ENCODE measurements at places on chromosomes 4 and X.

GRCh38 chr4:41304221-41304620 lies 47.5 kb downstream of the UCHL1 start:
- H3K36me3 ChIP-seq = no peaks in the 10 kb centered on the region
- no peak overlapping the region for H3K27ac ChIP-seq
- no peaks in the 10 kb centered on the region for H3K27me3 ChIP-seq
- no peak overlapping the region for H3K4me3 ChIP-seq
- H3K4me1 ChIP-seq = no peaks in the 10 kb centered on the region

- H3K4me1 ChIP-seq = no peaks in the 10 kb centered on the region
- H3K36me3 ChIP-seq = no peaks in the 10 kb centered on the region
- no peak for DNase-seq
- no peak overlapping the region for H3K4me3 ChIP-seq
These were observed 52.0 kb upstream of the ACSL4 start for GRCh38 chrX:109785053-109785452.

DNA sequence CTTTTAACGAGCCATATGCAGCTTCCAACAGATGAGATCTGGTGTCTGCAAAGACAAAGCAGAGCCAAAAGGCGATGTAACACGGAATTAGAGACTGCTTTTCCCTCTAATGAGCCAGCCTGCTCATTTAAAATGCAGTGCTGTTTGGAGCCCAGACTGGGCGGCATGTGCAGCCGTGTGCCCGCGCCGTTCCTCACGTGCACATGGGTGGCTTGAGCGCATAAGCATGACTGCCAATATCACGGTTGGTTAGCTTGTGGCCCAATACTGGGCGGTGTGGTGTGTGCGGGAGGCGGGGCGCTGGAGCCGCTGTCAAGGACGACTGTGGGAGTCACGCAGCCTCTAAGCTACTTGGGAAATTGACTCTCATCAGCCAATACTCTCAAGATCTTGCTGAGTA lies 87.0 kb upstream of the SCOC start:
- no peaks in the 10 kb centered on the region for H3K4me1 ChIP-seq
- H3K27ac ChIP-seq = no peak overlapping the region
- no peak for DNase-seq
- H3K27me3 ChIP-seq = no peaks in the 10 kb centered on the region
- H3K36me3 ChIP-seq = no peaks in the 10 kb centered on the region
- no peak overlapping the region for H3K4me3 ChIP-seq

- H3K27me3 ChIP-seq = no peaks in the 10 kb centered on the region
- H3K36me3 ChIP-seq = no peaks in the 10 kb centered on the region
- no peak overlapping the region for H3K27ac ChIP-seq
- DNase-seq = no peak
- H3K4me1 ChIP-seq = no peaks in the 10 kb centered on the region
These were observed 41.8 kb downstream of the GASK1B start for GRCh38 chr4:158131027-158131426.

- H3K4me1 ChIP-seq = no peaks in the 10 kb centered on the region
- H3K27ac ChIP-seq = no peak overlapping the region
- H3K36me3 ChIP-seq = no peaks in the 10 kb centered on the region
- no peak overlapping the region for H3K4me3 ChIP-seq
- DNase-seq = no peak
These were observed 17.4 kb downstream of the ARHGEF38 start for GRCh38 chr4:105569866-105570236.

DNA sequence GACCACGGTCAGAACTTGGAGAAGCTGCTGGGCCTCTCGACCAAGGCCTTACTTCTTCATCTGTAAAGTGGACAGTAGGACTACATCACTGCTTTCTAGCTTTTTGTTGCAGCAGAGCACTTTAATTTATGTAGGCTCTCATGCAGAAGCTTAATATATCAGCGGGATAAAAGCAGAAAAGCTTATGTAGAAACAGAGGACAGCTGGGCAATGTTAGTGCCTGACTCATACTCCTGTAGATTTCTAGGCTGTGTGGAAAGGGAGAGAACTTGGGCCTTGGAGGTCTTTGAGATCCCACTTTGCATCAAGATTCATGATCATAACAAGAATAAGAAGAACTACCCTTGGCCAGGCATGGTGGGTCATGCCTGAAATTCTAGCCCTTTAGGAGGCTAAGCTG lies 91.2 kb downstream of the ARHGAP10 start:
- H3K4me3 ChIP-seq = no peak overlapping the region
- DNase-seq = no peak
- H3K36me3 ChIP-seq = peaks cover 5% of the 10 kb centered on the region
- H3K27me3 ChIP-seq = no peaks in the 10 kb centered on the region

DNA sequence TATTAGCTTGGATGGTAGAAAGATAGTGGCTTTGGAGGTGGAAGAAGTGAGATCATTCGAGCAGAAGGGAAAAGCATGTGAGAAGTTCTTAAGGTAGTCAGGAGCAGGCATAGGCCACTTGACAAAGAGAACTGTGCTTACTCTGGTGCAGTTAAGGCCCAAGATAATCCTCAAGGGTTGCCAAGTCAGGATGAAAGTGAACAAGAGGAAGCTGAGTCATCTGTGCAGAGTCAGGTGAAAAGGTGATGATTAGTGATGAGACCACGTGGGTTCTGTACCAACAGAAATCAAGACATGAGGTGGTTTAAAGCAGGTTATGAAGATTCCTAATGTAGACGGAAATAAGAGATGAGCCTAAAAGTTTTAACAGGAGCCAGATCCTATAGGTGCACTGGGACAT lies 369.8 kb downstream of the DTHD1 start:
- H3K27ac ChIP-seq = no peak overlapping the region
- no peaks in the 10 kb centered on the region for H3K4me1 ChIP-seq
- DNase-seq = no peak
- H3K36me3 ChIP-seq = no peaks in the 10 kb centered on the region
- no peaks in the 10 kb centered on the region for H3K27me3 ChIP-seq

DNA sequence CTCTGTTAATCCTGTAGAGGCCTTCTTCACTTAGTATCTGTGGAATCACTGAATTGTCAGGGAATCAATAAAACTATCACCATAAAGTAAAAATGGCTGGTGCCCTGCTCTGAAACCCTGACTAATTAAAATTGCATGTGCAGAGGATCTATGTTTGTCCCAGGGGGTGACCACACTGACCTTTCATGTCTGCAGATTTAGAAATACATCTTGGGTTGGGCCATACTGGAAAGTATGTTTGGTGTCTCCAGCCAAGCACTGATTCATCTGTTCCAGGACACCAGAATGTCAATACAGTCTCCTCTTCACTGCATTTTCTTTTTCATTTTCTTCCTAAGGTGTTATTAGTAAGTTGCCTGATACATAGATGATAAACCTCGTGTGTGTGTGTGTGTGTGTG lies 490.9 kb upstream of the INTU start:
- no peaks in the 10 kb centered on the region for H3K27me3 ChIP-seq
- no peak overlapping the region for H3K4me3 ChIP-seq
- no peak for DNase-seq
- H3K4me1 ChIP-seq = no peaks in the 10 kb centered on the region
- no peak overlapping the region for H3K27ac ChIP-seq

DNA sequence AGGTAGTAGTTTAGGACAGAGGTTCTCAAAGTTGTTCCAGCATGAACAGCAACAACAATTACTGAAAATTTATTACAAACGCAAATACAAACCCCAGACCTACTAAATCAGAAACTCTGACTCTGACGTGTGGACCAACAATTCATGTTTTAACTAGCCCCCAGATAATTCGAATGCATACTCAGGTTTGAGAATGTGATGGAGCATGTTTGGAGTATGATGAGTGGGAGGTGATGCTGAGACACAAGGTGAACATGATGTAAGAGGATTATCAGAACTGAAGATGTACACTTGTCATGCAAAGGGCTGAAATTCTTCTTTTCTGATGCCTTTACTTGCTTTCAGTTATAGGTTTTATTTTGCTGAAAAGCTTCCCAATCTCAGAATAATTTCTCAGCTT lies 323.0 kb downstream of the INPP4B start:
- no peaks in the 10 kb centered on the region for H3K27me3 ChIP-seq
- no peak for DNase-seq
- no peaks in the 10 kb centered on the region for H3K4me1 ChIP-seq
- H3K36me3 ChIP-seq = no peaks in the 10 kb centered on the region
- no peak overlapping the region for H3K4me3 ChIP-seq

- H3K27ac ChIP-seq = no peak overlapping the region
- no peaks in the 10 kb centered on the region for H3K4me1 ChIP-seq
- no peak overlapping the region for H3K4me3 ChIP-seq
These were observed 49.0 kb upstream of the TRPC3 start for GRCh38 chr4:122000849-122001248.

DNA sequence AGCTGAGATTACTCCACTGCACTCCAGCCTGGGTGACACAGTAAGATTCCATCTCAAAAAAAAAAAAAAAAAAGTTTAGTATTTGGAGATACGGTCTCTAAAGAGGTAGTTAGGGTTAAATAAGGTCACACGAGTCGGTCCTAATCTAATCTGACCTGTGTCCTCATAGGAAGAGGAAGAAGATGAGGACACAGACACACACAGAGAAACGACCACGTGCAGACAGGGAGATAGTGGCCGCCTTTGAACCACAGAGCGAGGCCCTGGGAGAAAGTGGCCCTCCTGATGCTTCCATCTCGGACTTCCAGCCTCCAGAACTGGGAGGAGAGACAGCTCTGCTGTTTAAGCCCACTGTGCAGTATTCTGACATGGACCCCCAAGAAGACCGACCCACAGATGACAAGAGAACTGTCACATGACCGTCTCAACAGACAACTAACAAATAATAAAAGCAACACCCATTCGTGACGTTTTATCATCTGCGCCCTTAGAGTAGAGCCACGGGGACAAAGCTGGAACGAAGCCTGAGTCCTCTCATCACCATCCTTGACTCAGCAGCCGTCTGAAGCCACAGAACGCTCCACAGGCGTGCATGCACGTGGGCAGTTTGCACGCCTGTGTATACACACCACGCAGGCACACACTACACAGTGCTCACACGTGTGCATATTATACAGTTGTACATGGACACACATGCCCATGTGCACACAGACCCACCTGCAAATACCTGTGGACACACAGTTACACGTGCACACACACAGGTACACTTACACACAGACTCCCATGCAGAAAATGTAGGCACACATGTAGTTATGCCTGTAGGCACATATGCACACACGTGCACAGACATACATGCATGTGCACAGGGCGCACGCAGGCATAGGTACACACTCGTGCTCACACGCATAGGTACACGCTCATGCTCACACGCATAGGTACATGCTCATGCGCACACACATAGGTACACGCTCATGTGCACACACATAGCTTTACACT lies 51.7 kb downstream of the FAM53A start:
- H3K4me1 ChIP-seq = no peaks in the 10 kb centered on the region
- no peak overlapping the region for H3K4me3 ChIP-seq
- H3K27me3 ChIP-seq = no peaks in the 10 kb centered on the region
- DNase-seq = no peak
- H3K36me3 ChIP-seq = no peaks in the 10 kb centered on the region

DNA sequence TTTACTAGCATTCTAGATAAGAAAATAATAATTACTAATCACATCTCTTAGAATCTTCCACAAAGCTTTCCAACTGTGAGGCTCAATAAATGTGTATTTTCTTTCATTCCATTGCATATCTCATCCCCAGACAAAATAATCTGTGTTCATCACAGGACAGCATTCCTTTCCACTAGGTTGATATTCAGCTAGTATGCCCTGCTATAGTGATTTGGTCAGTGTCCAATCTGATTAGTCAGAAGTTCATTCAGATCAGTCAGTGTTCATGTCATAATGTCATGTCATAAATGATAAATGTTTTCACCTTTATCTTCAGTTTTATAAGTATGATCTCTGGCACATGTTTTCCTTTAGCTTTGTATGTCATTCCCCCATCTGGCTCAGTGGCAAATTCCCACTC lies 611.4 kb downstream of the KCTD8 start:
- H3K4me1 ChIP-seq = no peaks in the 10 kb centered on the region
- no peaks in the 10 kb centered on the region for H3K27me3 ChIP-seq
- no peaks in the 10 kb centered on the region for H3K36me3 ChIP-seq
- no peak overlapping the region for H3K4me3 ChIP-seq
- DNase-seq = no peak

- H3K4me3 ChIP-seq = peak overlapping the region; percentile 46
- peak; percentile 53 for DNase-seq
- H3K27ac ChIP-seq = peak overlapping the region; percentile 60
- no peaks in the 10 kb centered on the region for H3K4me1 ChIP-seq
- H3K27me3 ChIP-seq = no peaks in the 10 kb centered on the region
These were observed 723 bp downstream of the MORC4 start for GRCh38 chrX:106999002-106999975.

DNA sequence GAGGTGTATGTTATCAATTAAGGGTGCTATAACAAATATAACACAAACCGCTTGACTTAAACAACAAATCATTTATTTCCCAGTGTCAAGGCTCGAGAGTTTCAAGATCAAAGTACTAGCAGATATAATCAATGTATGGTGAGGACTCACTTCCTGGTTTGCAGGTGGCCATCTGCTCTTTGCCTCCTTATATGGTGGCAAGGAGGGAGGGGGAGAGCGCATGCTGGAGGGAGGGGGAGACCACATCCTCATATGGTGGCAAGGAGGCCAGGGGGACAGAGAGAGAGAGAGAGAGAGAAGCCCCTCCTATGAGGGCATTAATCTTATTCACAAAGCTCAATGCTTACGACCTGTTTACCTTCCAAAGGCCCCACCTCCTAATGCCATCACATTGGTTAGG lies 372.3 kb upstream of the SPOCK3 start:
- DNase-seq = no peak
- H3K36me3 ChIP-seq = no peaks in the 10 kb centered on the region
- H3K27ac ChIP-seq = no peak overlapping the region
- no peaks in the 10 kb centered on the region for H3K4me1 ChIP-seq
- H3K27me3 ChIP-seq = no peaks in the 10 kb centered on the region

DNA sequence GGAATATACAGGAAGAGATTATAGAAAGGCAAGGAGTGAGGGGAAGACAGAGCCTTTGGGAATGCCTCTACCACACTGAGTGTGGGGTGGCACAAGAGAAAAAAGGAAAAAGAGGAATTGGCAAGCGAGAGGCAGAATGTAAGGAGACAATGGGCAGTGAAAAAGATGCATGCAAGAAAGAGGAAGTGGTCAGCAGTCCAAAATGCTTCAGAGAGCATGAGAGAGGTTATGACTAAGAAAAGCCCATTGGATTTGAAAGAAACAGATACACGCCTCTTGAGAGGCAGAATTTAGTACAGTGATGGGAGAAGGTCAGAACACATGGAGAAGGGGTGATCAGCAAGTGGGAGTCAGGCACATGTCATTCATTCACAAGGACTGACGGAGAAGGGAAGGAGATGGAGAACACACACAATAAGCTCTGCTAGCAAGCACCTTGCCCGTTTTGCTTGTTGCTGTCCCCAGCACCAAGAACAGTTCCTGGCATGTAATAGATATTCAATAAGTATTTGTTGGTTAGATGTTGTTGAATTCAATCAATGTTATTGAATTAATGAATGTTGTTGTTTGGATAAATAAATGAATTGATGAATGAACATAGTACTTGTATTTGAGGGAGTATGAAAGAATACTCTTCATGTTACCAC lies 6.3 kb downstream of the DCHS2 start:
- no peaks in the 10 kb centered on the region for H3K36me3 ChIP-seq
- no peak overlapping the region for H3K27ac ChIP-seq
- no peak overlapping the region for H3K4me3 ChIP-seq
- H3K27me3 ChIP-seq = no peaks in the 10 kb centered on the region
- H3K4me1 ChIP-seq = peaks cover 3% of the 10 kb centered on the region

GRCh38 chrX:127558811-127559210 lies 493.4 kb downstream of the ACTRT1 start:
- no peaks in the 10 kb centered on the region for H3K27me3 ChIP-seq
- H3K4me1 ChIP-seq = no peaks in the 10 kb centered on the region
- no peak for DNase-seq
- H3K27ac ChIP-seq = no peak overlapping the region
- H3K4me3 ChIP-seq = no peak overlapping the region
